ENCODE measurements at places on chromosomes 6 and 20.
A peak's percentile ranks its signal among the peaks of the same experiment; 100 is the strongest.

GRCh38 chr20:56463428-56463827 is 5.0 kb upstream of the RTF2 start:
- no peak for DNase-seq

DNA sequence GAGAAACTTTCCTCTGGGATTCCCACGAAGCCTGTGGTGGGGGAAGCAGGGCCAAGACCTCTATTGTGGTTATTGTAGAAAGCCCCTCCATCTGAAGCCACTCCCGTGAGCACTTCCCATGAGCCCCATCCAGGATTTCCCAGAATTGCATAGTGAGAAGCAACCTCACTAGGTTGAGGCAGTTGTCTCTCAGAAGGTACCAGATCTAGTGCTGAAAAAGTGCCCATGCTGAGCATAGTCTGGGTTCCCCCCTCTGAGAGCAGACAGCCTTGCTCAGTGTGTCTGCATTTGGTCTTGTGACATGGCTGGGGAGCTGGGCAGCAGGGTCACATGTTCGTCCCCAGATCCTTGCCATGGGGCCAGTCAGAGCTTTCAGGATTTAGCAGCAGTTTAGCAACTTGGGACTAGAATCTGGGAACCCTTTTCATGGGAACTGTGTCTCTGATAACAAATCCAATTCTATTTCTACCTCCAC is 38.6 kb downstream of the SLC9A8 start:
- DNase-seq: no peak

DNA sequence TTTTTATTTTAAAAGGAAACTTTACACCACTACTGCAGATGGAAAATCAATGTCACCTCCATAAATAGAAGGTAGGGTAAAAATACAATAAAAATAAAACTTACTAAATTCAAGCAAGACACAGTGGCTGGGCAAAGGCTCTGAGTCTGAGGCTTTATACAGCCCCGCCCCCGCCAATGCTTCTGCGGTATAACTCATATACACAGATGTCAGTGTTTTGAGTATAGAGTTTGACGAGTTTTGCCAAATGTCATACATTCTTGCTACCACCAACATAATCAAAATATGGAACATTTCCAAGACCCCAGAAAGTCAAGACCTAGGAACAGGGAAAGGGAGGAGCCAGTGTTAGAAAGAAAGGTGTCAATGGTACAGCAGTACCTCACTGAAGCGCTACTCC is 12.8 kb downstream of the NFATC2 start:
- no peak for DNase-seq

- no peak for DNase-seq
Measured at GRCh38 chr20:51452734-51453365, 89.7 kb downstream of the NFATC2 start.

- no peak for DNase-seq
Measured at GRCh38 chr6:17845598-17845997, 138.9 kb upstream of the NUP153 start.

DNA sequence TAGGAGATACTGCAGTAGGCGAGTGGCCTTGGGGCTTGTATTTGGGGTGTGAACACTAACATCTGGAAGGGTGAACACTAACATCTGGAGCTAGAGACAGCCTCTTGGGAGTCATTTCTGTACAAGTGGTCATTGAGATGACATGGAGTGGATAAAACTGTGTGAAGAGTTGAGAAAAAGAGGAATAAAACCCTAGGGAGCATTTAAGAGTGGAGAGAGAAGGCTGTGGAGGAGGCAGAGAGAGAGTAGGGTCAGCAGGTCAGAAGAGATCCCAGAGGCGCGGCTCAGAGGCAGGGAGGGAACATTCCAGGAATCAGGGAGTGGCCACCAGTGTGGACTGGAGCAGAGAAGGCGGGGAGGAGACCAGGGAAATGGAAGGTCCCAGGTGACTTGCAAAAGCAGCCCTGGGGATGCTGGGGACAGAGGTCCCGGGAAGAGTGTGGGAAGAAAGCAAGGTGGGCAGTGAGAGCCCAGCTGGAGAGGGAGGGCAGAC is 202.0 kb upstream of the RNF24 start:
- no peak for DNase-seq

- DNase-seq: no peak
Measured at GRCh38 chr20:59135093-59135492, 28.5 kb upstream of the ZNF831 start.

DNA sequence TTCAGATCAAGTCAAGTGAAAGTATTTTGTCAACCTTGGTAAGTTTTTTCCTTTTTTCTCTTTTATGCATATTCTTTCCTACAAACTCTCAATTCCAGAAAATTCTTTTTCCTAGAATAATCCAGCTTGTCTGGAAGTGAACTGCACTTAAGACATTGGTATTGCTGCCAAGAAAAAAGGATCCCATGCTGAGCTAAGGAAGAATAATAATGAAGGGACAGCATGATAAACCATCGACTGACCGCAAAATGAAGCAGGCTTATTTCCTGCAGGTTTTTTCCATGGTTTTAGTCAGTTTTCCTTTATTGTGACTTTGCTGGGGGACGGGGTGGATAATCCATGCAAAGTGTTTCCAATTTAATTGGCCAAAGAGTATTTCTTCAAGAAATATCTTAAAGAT is 857.6 kb upstream of the SLC35B3 start:
- DNase-seq: no peak

GRCh38 chr6:22343864-22344263 is 47.0 kb upstream of the PRL start:
- no peak for DNase-seq

DNA sequence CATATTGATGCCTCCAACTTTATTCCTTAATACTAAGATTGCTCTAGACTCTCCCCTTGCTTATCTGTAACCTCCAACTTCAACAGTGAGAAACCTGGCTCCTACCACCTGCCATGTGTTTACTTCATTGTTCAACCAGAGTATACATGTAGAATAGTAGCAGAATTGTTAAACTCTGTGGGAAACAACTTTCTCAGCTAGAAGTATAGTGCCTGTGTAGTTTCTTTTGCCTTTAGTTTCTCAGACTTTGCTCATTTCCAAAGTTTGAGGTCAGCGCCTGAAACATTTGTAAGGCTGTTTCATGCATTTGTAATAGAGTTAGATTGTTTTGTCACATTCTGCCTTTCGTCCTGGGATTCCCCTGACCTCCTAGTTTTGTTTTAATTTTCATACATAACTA is 34.9 kb upstream of the HECA start:
- no peak for DNase-seq

DNA sequence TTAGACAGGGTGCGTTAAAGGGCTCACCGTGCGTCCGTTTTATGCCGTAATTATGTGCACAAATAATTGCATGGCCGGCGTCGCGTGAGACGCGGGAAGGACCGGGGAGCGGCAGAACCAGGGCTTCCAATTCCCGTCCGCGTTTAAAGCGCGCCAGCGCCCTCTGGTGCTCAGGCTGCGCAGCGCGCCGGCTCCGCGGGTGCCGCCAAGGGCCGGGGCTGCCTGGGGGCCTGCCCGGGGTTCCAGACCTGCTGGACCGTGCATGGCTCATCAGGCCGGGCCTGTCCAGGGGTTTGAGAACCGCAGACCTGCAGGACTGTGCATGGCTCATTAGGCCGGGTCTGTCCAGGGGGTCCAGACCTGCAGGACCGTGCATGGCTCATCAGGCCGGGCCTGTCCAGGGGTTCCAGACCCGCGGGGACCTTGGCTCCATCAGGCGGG is 369.0 kb downstream of the THBS2 start:
- DNase-seq: peak; percentile 74

- DNase-seq: no peak
Measured at GRCh38 chr6:46062312-46062711, 46.7 kb upstream of the CLIC5 start.

DNA sequence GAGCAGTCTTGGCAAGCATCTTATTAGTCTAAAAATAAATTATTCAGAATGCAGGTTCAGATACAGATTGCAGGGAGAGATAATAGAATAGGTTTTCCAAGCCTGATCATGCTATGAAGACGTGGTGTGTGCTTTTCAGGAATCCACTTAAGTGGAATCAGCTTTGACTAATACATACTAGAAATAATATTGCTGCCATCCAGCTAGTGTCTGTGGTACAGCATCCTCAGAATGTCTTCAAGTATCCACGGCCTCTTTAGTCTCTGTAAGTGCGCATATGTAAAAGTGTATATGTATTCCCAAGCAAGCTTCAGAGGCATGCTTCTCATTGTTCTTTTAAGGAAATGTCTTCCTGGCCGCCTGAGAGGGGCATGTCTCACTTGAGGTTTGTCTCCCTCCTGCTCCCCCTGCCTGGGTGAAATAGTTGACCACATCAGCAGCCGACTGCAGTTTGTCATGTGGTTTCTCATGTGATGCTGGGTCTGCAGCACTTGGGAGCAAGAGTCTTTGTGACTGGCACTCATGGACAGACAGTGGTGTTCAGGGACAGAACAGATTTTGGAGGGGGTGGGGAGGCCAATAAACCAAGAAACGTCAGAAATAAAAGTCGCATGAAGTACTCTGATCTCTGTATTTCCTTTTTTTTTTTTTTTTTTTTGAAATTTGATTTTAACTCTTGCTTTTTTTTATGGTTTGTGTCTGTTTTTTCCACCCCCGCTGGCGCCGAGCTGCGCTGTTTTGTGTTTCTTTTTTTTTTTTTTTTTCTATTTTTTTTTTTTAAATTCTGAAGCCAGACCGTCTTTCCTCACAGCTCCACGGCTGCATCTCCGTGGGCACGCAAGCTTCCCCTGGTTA is 150.8 kb downstream of the PRL start:
- DNase-seq: peak; percentile 75

DNA sequence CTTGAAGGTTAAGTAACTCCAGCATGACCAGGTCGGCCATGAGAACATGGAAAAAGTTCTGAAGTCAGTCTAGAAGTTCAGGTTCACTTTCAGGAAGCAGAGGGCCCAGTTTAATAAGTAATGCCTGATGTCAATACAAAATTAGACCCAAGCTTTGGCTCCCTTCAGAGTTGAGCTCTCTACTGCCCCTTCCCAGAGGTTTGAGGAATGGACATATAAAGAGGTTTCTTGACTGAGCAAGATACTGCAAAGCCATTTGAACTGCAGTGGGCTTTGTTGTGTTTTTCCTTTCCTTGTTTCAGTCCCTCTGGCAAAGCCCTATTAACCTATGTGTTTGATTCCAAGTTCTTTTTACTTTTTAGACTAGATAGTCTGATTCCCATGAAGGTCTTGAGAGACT is 97.8 kb upstream of the PREP start:
- DNase-seq: no peak

DNA sequence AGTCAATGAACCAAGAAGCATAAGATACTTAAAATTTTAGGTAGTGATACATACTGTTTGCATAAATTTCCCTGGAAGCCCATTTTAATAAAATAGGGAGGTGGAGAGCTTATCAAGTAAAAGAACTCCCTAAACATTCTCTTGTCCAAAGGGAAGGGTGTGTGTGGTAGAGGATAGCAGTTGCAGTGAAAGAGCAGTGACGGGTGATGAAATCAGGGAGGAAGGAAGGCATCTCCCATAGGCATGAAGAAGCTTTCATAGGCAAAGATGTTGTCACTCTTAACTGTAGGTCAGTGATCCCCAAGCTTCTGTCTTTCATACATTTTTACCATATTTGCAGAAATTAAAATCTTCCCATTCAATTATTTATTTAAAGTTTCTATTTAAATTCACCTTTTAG is 60.0 kb upstream of the ZNF831 start:
- DNase-seq: no peak

DNA sequence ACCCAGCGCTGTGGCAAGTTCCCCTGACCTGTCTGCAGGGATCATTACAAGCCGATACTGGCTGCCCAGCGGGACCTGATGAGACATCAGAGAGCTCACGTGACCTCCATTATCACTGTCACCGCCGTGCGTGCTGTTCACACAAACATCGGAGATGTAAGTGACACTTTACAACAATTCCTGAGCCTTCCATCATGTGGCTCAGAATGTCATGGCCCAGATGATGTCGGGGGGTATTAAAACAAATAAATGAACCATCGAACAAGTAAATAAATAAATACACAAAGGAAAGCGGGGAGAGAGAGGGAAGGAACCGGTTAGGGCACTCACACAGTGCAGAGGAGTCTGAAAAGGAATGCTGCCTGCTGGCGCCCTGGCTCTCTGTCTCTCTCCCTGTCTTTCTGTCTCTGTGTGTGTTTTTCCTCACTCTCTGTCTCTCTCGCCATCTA is 195.1 kb downstream of the BMP7 start:
- DNase-seq: no peak

GRCh38 chr20:34938466-34939163 is 17.0 kb downstream of the GSS start:
- peak; percentile 42 for DNase-seq

- no peak for DNase-seq
Measured at GRCh38 chr6:129606664-129607063, 103.3 kb downstream of the ARHGAP18 start.

GRCh38 chr20:53959911-53960578 is 110.3 kb downstream of the BCAS1 start:
- no peak for DNase-seq

DNA sequence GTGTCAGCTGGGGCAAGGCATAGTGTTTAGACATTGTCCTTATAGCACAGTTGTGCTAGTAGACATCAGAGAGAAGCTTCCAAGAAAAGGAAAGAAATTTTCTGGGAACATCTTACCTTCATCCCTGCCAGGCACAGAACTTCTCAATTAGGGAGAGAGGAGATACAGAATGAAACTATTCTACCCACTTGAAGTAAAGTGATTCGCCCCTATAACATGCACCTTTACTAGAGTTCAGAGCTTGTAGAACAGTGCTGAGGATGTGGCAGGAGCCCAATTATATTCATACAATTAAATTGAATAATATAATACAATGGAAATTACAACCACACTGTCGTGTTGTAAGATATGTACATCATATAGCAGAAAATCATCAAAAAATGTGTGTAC is 1063.9 kb upstream of the CITED2 start:
- no peak for DNase-seq

- no peak for DNase-seq
Measured at GRCh38 chr20:58179083-58179431, 49.4 kb downstream of the ANKRD60 start.

DNA sequence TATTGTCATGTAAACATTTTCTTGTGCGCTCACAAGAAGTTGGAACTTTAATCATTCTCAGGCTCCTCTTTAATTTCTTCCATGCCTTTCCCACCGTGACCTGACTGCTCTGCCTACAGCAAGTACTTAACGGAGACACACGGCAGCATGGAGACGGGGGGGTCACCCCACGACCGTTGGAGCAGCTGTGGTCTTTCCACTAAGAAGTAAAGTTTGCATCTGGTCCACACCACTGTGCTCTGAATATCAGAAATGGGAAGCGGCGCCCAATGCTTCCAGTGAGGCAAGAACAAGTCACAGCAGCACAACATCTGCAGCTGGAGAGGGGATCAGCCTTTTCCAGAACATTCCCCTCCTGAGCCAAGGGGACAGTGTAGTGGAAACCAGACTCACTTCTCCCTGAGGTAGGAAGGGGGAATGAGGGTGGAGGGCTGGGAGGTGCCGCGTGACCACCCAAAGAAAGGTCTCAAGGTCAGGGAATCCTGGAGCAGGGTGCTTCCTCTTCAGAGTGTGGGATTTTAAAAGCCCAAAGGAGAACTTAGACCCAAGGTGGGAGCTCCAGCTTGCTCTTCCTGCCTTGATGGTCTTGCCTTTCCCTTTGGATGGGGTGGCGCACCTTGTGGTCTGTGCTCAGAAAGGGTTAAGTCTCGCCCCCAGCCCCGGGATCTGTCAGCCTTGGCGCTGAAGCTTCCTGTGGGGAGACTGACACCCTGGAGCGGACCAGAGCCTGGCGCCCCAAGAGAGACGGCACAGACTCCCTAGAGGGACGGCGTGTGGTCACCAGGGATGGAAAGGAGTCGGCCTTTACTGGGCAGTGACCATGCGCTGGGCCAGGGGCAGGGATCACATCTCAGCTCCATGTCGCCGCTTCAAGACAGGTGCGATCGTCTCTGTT is 25.6 kb upstream of the SMOC2 start:
- DNase-seq: peak; percentile 77
